Epithelial cell of umbilical artery (primary cell): ENCODE measurements at places on chromosomes 4 and X. TPM values are rescaled to one million over a fixed set of nuclear protein-coding genes. Genes with fewer than 3 reads are reported as not detected.

TRPC3 gene
- total RNA-seq, result not detected in 2 replicates

GPR119 gene
- not detected in 2 replicates for total RNA-seq

FGF2 gene
- total RNA-seq, result 13.3 and 33.7 TPM in 2 replicates

NPY5R gene
- not detected in 2 replicates for total RNA-seq

HEPH gene
- total RNA-seq, result under 0.01 and 0.15 TPM in 2 replicates

DCAF4L1 gene
- total RNA-seq, result under 0.01 and 0.15 TPM in 2 replicates

EXOC1L gene
- not detected in 2 replicates for total RNA-seq

PNCK gene
- total RNA-seq, result not detected in 2 replicates

SHISA3 gene
- total RNA-seq, result 27.9 and 64.7 TPM in 2 replicates

UGT2B10 gene
- total RNA-seq, result not detected in 2 replicates

PAK3 gene
- under 0.01 and 0.30 TPM in 2 replicates for total RNA-seq

UTP3 gene
- 21.9 and 27.0 TPM in 2 replicates for total RNA-seq

TIMM8A gene
- 3.3 and 5.2 TPM in 2 replicates for total RNA-seq

DSPP gene
- total RNA-seq, result not detected in 2 replicates

GAGE13 gene
- total RNA-seq, result not detected in 2 replicates
